ENCODE measurements at places on chromosomes 3 and 15.
A peak's percentile ranks its signal among the peaks of the same experiment; 100 is the strongest.

GRCh38 chr3:194449913-194450312 is 36.9 kb downstream of the ATP13A3 start:
- no peak for DNase-seq

DNA sequence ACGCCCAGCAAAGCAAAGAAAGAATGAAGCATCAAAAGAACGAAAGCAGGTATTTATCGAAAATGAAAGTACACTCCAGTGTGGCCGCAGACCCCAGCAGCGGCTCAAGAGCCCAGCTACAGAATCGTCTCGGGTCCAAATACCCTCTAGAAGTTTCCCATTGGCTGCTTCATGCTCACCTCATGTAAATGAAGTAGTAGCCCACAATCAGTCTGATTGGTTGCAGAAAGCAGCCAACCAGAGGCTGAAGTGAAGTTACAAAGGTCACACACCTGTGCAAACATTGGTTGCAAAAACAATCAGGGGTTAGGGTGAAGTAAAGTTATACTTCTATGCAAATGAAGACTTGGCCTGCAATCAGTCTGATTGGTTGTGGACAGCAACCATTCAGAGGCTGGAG is 32.0 kb downstream of the SV2B start:
- DNase-seq, result no peak

DNA sequence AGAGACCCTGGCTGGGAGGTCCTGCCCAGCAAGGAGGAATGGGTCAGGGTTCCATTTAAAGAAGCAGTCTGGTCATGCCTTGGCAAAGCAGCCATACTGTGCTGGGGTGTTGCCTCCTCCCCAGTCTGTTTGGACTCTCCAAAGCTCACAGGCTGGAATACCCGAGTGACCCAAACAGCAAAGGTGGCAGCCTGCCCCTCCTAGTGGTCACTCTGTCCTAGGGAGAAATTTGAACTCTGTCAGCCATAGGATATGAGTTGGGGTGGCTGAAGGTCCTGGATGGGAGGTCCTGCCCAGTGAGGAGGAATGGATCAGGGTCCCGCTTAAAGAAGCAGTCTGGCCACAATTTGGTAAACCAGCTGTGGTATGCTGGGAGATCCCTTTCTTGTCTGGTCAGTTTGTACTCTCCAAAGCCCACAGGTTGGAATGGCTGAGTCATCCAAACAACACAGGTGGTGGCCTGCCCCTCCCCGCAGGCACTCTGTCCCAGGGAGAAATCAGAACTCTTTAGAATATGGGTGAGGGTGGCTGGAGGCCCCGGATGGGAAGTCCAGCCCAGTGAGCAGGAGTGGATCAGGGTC is 45.0 kb downstream of the CCR1 start:
- DNase-seq, result no peak

DNA sequence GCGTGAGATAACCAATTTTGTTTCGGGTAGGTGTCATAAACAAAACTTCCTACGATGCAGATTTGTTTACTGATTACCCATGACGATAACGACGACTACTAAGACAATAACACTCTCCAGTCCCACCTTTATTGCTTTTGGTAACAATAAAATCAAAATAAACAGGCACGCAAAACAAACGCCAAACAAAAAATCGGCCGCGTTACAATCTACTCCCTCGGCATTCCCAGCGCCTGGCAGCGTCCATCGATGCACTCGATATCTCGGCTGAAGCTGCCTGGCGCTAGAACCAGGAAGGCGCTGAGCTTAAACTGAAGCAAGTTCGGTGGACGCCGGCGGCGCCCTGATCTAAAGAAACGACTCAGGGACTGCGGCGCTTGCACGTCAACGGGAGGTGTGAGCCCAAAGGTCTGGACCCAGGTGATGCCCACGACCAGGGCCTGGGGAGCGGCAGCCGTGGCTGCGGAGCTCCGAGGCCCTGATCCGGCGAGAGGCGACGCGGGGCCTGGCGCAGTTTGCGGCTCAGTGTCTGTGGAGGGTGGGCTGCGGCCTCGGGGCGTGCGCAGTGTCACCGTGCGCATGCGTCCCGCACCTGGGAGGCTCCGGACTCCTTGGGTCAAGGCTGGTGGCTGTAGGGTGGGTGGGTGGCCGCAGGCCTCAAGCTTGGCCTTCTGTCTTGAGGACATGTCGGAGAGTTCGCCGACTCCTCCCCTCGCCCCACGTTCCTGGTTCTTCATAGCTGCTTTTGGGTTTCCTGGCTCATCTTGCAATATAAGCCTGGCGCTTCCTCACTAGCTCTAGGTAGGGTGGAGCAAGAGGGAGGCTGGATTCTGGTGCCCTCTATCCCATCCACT is at the start of gene RSRC1:
RSRC1 (plus strand) TSS at position 286 of the 854 bp plus-strand sequence. CDS start 12,016 bp downstream, outside the sequence.
- DNase-seq, result peak; percentile 27

- DNase-seq, result no peak
These were observed 897.3 kb downstream of the TUSC7 start for GRCh38 chr3:117606866-117607265.

- DNase-seq, result no peak
These were observed 155.4 kb downstream of the ZMAT3 start for GRCh38 chr3:178916223-178916622.

- DNase-seq, result no peak
These were observed 26.9 kb upstream of the CA12 start for GRCh38 chr15:63408524-63408923.

- DNase-seq, result no peak
These were observed 140.1 kb downstream of the ADAMTS17 start for GRCh38 chr15:100201376-100202280.

- DNase-seq, result no peak
These were observed 231.7 kb downstream of the ARPP21 start for GRCh38 chr3:35871009-35871408.

GRCh38 chr15:96428742-96429141 is 98.2 kb downstream of the NR2F2 start:
- no peak for DNase-seq

DNA sequence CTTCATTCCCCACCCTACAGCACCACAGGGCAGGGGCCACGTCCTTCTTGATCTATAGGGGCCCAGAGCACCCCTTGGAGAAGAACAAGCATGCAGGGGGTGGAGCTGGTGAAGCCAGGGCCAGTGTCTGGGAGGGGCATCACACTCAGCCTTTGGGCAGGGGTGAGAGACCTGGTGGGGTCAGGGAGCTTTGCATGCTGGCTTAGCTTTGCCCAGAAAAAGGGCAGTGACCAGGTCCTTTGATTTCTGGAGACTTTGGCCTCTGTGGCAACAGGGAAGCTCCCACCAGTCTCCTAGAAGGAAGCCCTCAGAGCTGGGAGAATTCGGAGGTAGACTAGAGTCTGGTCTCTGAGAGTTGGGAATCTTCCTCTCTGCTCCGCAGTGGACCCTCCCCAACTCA is 990 bp downstream of the ITIH4 start:
- DNase-seq, result no peak

- no peak for DNase-seq
These were observed 118.2 kb upstream of the RAP2B start for GRCh38 chr3:153043729-153044328.

GRCh38 chr15:97045666-97046421 is 715.3 kb downstream of the NR2F2 start:
- no peak for DNase-seq

DNA sequence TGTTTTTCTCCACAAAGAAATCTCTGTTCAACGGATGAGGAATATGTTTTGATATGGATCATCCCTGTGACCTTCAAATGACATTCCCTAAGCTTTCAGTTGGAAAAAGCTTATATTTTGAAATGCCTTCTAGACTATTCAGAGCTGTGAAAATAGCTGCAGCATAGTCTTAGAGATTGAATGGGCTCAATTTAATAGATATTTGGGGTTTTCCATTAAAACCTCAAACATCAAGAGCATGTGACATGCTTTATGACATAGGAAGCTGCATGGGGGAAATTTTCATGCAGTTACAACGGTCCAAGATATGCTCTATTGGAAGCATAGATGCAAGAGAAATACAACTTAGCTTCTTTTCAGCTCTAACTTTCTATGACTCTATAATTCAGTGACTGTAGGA is 102.8 kb downstream of the LSAMP start:
- no peak for DNase-seq

DNA sequence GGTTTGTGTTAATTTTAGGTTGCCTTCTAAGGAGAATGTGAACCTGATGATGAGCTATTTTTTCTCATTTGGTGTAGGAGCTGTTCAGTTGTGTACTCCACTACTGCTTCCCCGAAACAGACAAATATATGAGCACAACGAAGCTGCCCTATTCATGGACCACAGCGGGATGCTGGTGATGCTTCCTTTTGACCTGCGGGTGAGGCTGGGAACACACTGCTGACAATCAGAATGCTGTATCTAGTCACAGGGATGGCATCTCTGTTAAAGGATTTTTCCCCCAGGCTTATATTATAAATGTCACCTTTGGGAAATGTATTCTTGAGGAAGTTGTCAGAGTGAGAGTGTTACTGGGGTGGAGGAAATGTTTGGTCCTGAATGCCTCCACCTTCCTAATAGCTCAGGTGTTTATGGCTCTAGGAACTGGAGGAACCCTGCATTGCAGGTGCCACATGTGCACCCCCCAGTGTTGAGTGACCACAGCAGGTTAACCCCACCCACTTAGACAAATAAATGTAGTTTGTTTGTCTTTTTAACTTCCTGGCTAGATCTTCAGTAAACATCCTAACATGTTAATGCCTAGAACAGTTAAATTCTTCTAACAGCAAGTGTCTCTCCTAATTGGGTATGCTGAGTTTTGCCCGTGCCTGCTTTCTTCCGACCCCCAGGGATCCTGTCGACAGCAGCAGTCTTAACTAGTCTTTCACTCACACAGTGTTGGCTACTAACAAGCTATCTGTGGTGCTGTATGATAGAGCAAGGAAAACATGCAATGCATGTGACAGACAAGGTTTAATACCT is 35.7 kb downstream of the SRP14 start:
- no peak for DNase-seq

DNA sequence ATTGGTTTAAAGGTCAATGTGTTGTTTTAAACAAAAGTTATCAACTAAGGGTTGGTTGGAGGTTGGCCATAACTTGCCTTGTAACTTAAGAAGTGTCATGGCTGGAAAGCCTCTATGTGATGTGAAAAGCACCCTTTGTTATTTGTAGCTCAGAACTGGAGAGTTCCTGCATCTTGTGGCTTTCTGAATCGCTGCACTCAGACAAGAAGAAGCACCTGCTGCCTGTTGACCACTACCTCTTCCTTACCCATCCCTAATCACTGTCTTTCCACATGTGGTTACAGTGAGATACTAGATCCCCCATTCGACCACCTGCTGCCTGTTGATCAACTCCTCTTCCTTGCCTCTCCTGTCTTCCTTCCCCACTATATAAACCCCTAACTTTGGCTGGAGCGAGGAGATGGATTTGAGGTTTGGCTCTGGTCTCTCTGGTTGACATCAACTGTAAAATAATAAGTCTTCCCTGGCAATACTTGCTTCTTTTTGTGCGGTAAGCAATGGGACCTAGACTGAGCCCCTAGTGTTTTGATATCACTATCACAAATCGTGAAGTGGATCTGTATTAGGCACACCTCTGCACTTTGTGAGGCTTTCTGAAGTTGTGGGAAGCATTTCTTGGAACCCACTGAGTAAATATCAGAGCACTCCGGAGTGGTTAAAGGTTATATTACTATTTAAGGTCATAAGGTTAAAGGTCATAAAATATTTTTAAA is 13.8 kb downstream of the RPL39L start:
- no peak for DNase-seq

GRCh38 chr3:51687431-51688205 is 16.6 kb downstream of the TEX264 start:
- DNase-seq, result no peak

DNA sequence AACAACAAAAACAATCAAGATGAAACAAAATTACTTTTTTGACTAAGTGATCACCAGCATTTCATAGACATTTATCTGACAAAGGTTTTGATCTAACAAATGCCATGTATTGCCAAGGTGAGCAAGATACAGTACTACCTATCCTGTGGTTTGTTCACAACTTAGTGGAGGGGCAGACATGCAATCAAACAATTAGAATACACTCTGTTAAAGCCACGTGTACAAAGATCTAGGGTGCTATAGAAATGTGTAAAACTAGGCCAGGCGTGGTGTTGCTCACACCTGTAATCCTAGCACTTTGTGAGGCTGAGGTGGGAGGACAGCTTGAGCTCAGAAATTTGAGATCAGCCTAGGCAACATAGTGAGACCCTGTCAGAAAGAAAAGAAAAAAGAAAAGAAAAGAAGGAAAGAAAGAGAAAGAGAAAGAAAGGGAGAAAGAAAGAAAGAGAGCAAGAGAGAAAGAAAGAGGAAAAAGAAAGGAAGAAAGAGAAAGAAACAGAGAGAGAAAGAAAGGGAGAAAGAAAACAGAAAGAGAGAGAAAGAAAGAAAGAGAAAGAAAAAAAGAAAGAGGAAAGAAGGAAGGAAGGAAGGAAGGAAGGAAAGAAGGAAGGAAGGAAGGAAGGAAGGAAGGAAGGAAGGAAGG is 1.4 kb upstream of the TRIM69 start:
- DNase-seq, result no peak

- DNase-seq, result no peak
These were observed 18.3 kb upstream of the TMEM158 start for GRCh38 chr3:45244356-45244755.

DNA sequence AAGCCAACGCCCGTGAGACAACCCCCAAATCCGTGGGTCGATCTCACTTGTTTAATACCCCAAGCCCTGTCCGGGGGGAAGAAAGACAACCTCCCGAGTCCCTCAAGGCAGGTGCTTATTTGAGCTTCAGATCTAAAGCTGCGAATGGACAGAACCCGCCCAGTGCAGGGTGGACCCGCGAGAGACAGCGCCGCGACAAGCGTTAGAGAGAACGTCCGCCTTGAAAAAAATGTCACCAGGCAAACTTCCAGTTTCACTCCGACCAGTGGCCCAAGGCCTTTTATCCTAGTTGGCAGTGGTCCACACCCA is 740 bp upstream of the OXSR1 start:
- DNase-seq, result no peak

GRCh38 chr3:18812316-18812715 is 336.0 kb upstream of the KCNH8 start:
- no peak for DNase-seq

DNA sequence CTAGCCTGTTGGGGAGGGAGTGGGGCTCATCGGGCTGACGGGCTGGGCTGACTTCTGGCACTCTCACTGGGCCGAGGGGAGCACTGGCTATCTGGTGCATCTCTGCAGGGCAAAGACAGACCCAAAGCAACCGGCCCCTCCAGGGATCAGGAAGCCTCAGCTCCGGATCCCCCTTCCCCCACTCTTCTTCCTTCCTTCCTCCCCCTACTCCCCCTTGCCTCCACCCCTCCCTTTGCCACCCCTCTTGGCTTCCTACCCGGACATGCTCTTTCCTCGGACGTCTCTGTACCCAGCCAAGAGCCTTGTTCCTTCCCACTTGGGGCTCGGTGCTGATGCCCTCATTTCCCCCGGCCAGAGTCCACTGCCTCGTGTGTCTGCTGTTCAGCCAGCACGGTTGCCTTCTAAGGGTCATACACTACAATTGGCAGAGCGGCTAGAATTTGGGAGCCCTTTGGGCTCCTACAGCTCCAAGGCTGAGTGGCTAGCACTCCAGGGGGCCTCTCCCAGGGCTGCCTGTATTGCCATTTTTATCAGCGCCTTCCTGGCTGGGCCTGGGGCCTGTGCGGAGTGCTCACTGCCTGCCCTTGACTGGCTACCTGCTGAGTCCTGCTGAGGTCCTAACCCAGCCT is 10.9 kb downstream of the SEMA3F start:
- DNase-seq, result no peak

Measured in stimulated activated CD4-positive, alpha-beta T cell treated with anti-CD3 and anti-CD28 coated beads, TNF-alpha, amount 100 ng/mL, for 1 hour (primary cell).